ENCODE measurements at places on chromosomes 5 and 9.

- no peaks in the 10 kb centered on the region for H3K27me3 ChIP-seq
- H3K36me3 ChIP-seq, result no peaks in the 10 kb centered on the region
- no peaks in the 10 kb centered on the region for H3K4me1 ChIP-seq
- no peak for DNase-seq
- H3K4me3 ChIP-seq, result no peak overlapping the region
These were observed 330.6 kb downstream of the TENT4A start for GRCh38 chr5:7043797-7044196.

- no peaks in the 10 kb centered on the region for H3K27me3 ChIP-seq
- H3K36me3 ChIP-seq, result no peaks in the 10 kb centered on the region
- DNase-seq, result no peak
- H3K4me3 ChIP-seq, result no peak overlapping the region
These were observed 73.7 kb downstream of the ZNF366 start for GRCh38 chr5:72433522-72433921.

DNA sequence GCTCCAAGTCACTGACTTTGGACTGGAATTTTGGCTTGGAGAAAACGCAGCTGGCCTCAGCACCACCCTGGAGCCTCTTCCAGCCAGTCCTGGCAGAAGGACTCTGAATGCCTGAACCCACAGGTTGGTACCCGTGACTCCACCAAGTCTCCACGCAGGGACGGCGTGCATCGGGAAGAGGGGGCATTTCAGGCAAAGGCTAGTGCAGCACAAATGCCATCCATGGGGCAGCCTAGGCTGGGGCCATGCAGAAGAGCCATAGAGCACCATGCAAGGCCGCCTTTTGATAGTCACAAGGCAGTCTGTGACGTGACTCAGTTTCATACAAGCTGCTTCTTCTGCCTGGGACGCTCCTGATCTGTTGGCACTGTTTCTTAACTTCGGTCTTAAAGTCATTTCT lies 28.0 kb downstream of the GDNF start:
- H3K27me3 ChIP-seq, result no peaks in the 10 kb centered on the region
- H3K4me3 ChIP-seq, result no peak overlapping the region
- DNase-seq, result no peak
- H3K36me3 ChIP-seq, result no peaks in the 10 kb centered on the region
- no peak overlapping the region for H3K27ac ChIP-seq
- H3K4me1 ChIP-seq, result no peaks in the 10 kb centered on the region

GRCh38 chr5:114898602-114899001 lies 271.1 kb downstream of the TRIM36 start:
- no peaks in the 10 kb centered on the region for H3K4me1 ChIP-seq
- no peak overlapping the region for H3K27ac ChIP-seq
- H3K36me3 ChIP-seq, result no peaks in the 10 kb centered on the region
- H3K4me3 ChIP-seq, result no peak overlapping the region
- H3K27me3 ChIP-seq, result no peaks in the 10 kb centered on the region
- DNase-seq, result no peak

GRCh38 chr5:153543288-153543687 lies 52.8 kb downstream of the GRIA1 start:
- H3K4me3 ChIP-seq, result no peak overlapping the region
- H3K4me1 ChIP-seq, result no peaks in the 10 kb centered on the region
- no peaks in the 10 kb centered on the region for H3K36me3 ChIP-seq
- H3K27ac ChIP-seq, result no peak overlapping the region
- DNase-seq, result no peak

DNA sequence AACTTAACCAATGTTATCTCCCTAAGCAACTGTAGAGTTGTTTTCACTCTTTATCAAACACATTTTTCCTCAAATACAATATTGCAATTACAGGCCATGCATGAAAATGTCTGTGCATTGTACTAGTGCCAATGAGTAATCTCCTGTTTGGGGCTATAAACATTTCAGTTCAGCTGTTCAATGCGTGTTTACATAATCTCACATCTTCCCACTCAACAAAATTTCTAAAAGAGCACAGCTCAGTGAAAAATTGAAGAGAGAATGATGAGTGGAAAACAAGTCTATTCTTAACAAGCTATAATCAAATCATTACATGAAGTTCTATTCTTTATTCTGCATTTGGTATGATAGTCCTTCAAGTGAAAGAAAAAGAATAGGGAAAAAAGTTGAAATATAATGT lies 780.5 kb upstream of the CDH9 start:
- H3K27ac ChIP-seq, result no peak overlapping the region
- H3K36me3 ChIP-seq, result no peaks in the 10 kb centered on the region
- no peak for DNase-seq
- H3K4me3 ChIP-seq, result no peak overlapping the region

GRCh38 chr9:17942498-17942897 lies 363.6 kb downstream of the SH3GL2 start:
- no peaks in the 10 kb centered on the region for H3K27me3 ChIP-seq
- H3K4me3 ChIP-seq, result no peak overlapping the region
- H3K4me1 ChIP-seq, result no peaks in the 10 kb centered on the region
- H3K36me3 ChIP-seq, result no peaks in the 10 kb centered on the region
- DNase-seq, result no peak

- no peaks in the 10 kb centered on the region for H3K27me3 ChIP-seq
- H3K4me1 ChIP-seq, result no peaks in the 10 kb centered on the region
- no peaks in the 10 kb centered on the region for H3K36me3 ChIP-seq
- no peak overlapping the region for H3K27ac ChIP-seq
- H3K4me3 ChIP-seq, result no peak overlapping the region
These were observed 298.9 kb downstream of the CSNK1G3 start for GRCh38 chr5:123810746-123811340.

DNA sequence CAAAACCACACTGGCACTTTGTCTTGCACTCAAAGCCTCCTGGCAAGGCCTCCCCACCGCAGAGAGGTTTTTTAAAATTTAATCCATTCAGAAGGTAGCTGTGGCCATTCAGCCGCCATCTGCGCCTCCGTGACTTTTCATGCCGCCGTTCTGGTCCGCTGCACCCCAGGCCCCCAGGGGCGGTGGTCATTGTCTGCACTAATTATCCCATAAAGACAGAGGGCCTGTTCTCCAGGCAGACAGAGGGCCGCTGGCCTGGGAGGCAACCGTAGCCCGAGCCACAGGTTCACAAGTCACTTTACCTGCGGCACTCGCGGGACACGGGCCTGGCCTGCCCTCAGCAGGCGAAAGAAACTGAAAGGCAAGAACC lies 49.4 kb downstream of the EXD3 start:
- H3K27me3 ChIP-seq, result no peaks in the 10 kb centered on the region
- no peak overlapping the region for H3K27ac ChIP-seq
- H3K4me1 ChIP-seq, result no peaks in the 10 kb centered on the region
- H3K4me3 ChIP-seq, result no peak overlapping the region
- no peak for DNase-seq

DNA sequence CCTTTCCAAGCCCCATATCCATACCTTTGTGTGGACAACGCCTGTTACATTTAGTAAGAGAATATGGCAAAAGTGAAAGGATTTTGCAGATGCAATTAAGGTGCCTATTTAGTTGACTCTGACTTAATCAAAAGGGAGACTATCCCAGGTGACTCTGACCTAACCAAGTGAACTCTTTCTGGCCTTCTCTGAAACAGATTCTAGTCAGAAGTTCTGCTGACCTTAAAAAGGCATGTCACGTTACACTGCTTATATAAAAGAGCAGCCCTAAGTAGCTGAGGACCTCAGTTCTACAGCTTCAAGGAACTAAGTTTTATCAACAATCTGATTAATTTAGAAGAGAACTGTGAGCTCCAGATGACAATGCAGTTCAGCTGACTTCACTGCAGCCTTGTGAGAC lies 5.7 kb upstream of the TICAM2 start:
- no peak overlapping the region for H3K27ac ChIP-seq
- no peak for DNase-seq
- no peaks in the 10 kb centered on the region for H3K4me1 ChIP-seq
- H3K36me3 ChIP-seq, result no peaks in the 10 kb centered on the region
- no peak overlapping the region for H3K4me3 ChIP-seq
- no peaks in the 10 kb centered on the region for H3K27me3 ChIP-seq

DNA sequence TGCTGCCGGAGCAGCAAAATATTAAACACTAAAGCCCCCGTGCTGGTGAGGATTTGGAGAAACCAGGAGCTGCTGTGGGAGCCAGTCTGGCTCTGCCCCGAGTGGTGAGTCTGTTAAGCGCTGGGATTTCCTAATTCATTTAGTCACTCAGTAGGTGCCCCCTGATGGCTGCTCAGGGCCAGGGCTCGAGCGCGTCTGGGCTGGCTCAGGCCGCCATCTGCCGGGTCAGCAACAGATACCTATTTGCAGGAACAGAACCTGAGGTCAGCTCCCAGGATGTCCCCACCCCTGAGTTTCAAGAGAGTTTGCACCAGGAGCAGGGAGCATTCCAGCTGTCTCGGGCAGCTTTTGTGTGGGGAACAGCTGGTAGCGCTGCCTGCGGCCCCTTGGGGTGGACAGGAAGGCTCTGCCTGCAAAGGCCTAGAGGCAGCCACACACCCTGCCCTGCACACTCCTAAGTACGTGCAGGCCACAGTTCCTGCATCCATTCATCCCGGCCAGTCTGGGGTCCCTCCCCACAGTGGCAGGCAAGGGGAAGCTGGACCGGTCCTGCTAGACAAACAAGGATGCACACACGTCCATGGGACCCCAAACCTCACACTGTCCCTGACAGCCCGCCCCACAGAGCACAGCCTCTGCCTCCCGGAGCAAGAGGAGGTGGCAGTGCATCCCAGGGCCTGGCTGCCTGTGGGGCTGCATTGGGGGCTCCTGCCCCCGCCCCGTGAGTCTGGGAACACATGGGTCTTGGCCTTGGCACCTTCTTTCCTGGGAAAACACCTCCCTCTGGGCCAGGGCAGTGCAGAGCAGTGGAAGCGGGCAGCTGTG lies 83.7 kb downstream of the ADAMTS2 start:
- DNase-seq, result no peak
- no peaks in the 10 kb centered on the region for H3K36me3 ChIP-seq
- H3K27ac ChIP-seq, result no peak overlapping the region
- H3K4me1 ChIP-seq, result no peaks in the 10 kb centered on the region

DNA sequence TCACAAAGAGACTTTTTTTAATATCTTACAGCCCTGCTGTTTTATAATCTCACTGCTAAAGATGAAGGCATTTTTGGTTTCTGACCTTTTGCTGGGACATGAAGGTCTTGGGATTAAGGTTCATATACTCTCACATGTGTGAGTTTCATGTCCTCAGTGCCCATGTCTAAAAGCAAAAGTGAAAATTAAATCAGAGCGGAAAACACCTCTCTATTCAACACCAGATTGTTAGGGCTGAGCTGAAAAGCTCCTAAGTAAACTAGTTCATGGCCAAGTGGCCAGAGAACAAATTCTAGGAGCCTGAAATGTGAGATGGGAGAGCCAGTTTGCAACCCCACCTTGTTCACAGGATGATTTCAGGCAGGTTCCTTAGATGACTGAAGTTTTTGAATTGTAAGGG lies 110.9 kb downstream of the GRIA1 start:
- H3K4me1 ChIP-seq, result no peaks in the 10 kb centered on the region
- no peaks in the 10 kb centered on the region for H3K27me3 ChIP-seq
- no peak for DNase-seq
- H3K27ac ChIP-seq, result no peak overlapping the region

GRCh38 chr5:1877103-1878049 lies 5.3 kb downstream of the IRX4 start:
- H3K4me3 ChIP-seq, result no peak overlapping the region
- H3K4me1 ChIP-seq, result peaks cover 8% of the 10 kb centered on the region
- no peak for DNase-seq
- no peaks in the 10 kb centered on the region for H3K36me3 ChIP-seq

- no peak overlapping the region for H3K27ac ChIP-seq
- DNase-seq, result no peak
- no peaks in the 10 kb centered on the region for H3K27me3 ChIP-seq
- H3K4me1 ChIP-seq, result no peaks in the 10 kb centered on the region
- no peak overlapping the region for H3K4me3 ChIP-seq
These were observed 237.1 kb downstream of the DMRTA1 start for GRCh38 chr9:22683700-22684075.

- no peaks in the 10 kb centered on the region for H3K27me3 ChIP-seq
- no peaks in the 10 kb centered on the region for H3K4me1 ChIP-seq
- DNase-seq, result no peak
- H3K4me3 ChIP-seq, result no peak overlapping the region
- H3K27ac ChIP-seq, result no peak overlapping the region
- H3K36me3 ChIP-seq, result no peaks in the 10 kb centered on the region
These were observed 885.9 kb downstream of the EFNA5 start for GRCh38 chr5:106784846-106785245.

DNA sequence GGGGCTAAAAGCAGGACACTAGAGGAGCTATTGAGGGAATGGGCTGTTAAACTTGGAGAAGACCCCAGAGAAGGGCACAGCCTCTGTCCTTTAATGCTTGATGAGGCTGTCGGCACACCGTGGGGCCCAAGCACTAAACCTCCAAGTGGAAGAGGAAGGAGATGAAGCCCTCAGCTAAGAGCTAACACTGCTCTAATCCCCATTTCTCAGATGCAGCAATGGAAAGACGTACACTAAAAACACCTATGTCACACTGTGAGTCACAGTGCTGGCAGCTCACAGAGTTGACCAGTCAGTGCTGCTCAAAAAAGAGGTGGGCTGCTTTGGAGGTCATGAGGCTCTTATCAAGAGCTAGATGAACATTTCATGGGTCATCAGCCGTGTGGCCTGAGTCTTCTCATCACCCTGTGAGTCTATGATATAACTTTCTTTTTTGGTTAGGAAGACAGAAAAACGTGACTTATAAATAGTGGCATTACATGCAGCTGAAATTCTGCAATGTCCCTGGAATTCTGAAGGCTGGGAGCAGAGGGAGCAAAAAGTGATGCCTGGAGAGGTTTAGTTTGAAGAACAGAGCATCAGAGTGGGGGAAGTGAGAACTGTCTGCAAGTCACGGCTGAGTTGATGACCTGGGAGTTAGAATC lies 21.5 kb downstream of the TNFSF8 start:
- H3K27ac ChIP-seq, result peak overlapping the region; percentile 35
- no peaks in the 10 kb centered on the region for H3K36me3 ChIP-seq
- H3K27me3 ChIP-seq, result no peaks in the 10 kb centered on the region

GRCh38 chr9:26801772-26802171 lies 90.8 kb downstream of the CAAP1 start:
- H3K4me3 ChIP-seq, result no peak overlapping the region
- no peak overlapping the region for H3K27ac ChIP-seq
- no peaks in the 10 kb centered on the region for H3K27me3 ChIP-seq
- no peaks in the 10 kb centered on the region for H3K36me3 ChIP-seq

DNA sequence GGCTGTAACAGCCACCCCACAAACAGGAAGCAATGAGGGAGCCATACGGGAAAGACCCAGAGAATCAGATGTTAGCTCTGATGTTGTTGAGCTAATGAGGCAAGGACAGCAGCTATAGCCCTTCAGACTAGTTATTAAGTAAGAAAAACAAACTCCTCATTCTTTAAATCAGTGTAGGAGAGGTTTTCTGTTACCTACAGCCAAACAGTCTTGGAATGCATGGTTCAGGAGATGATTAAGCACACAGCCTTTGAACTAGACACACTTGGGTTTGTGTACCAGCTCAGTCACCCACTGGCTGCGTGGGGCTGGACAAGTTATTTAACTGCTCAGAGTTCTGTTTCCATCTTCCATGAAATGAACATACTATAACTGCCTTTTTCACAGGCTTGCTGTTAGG lies 68.1 kb downstream of the SPOCK1 start:
- no peaks in the 10 kb centered on the region for H3K27me3 ChIP-seq
- no peak overlapping the region for H3K27ac ChIP-seq
- no peak overlapping the region for H3K4me3 ChIP-seq
- no peaks in the 10 kb centered on the region for H3K4me1 ChIP-seq

- H3K4me3 ChIP-seq, result no peak overlapping the region
- H3K27ac ChIP-seq, result no peak overlapping the region
These were observed 16.5 kb upstream of the FBXL7 start for GRCh38 chr5:15483351-15484097.

All from prostate gland (tissue), 2 donors.